CD4-positive, alpha-beta T cell treated with Interleukin-12 subunit alpha and Interleukin-12 subunit beta, for 1 hour (primary cell): ENCODE measurements at places on chromosomes 16 and 17.

- DNase-seq: no peak
Measured at GRCh38 chr16:79182616-79183015, 417.9 kb downstream of the MAF start.

DNA sequence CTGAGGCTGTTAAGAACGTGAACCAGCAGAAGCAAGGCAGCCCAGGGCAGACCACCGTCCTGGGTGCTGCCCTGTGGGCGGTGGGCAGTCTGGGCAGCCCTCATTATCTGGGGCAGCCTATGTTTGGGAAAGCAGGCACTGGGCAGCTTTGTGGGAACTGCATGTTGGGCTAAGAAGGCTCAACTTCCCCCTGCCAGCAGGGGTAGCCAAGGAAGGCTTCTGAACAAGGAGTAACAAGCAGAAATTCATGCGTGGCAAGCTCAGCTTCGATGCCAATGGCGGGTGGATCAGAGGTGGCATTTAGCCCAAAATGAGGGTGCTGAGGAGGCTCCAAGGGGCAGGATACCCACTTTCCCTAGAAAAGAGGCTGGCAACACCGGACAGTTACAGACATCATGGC is 42.7 kb upstream of the METRNL start:
- DNase-seq: no peak

GRCh38 chr16:28110479-28110878 is 47.0 kb upstream of the GSG1L start:
- DNase-seq: no peak

DNA sequence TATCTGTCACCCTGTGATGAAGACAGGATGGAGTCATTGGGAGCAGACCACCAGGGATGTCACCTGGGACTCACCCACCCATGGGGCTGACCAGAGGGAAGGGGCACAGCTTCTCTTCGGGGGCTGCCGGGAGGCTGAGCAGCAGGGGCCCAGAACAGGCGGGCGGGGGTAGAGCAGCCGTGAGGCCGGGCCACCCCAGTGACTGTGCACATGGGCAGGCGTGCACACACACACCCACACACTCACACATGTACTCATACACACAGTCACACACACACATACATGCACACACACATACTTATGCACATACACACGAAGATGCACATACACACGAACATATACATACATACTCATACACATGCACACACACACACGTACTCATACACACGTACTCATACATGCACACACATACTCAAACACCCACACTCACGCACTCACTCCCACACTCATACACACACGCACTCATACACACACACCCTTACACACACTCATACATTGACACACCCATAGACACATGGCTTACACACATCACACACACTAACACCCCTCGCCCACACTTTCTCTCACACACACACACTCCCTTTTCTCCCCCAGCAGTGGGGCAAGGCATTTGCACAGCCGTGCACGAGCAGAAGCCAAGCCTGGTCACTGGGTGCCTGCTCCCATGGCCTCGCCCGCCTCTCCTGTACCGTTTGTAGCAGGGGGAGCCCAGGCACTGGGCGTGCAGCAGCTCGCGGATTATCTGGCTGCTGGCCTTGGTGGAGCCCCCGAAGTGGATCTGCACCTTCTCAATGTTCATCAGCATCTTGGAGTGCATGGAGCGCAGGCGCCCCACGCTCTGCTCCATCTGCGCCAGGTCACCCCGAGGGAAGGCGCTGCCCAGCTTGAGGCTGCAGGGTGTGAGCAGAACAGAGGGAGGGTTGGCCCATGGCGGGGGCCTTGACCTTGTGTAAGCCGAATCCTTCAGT is 12.4 kb downstream of the UBALD2 start:
- DNase-seq: no peak

GRCh38 chr16:50282010-50282538 is 15.7 kb downstream of the ADCY7 start:
- DNase-seq: peak; percentile 74

DNA sequence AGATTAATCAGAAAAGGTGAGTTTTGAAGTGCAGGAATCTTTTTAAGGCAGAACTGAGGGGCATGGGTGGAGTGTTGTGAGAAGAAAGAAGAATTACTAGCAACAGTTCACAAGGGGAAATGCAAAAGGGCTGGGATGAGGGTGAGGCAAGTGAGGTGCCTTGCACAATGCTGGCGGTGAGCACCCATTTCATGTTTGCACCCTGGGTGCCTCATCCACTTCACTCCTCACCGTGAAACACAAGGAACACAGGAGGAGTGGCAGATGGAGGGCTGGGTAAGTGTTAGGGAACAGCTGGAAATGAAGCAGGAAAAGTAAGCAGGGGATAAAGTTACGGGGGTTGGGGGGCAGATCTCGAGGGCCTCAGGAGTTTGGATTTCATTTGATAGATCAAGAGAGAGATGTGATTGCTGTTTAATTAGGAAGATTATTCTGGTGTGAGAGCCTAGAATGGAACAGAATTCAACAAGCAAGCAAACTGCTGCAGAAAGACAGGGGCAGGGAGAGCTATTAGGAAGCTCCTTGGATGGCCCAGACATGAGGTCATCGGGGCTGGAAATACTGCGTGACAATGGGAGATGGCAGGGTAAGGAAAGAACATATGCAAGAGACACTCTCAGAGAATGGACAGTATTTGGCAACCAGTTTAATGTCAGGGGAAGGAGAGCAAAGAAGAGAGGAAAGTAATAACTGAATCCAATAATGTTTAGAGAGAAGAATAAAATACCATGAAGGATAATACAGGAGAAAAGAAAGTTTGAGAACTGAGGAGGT is 8.3 kb upstream of the HEATR6 start:
- DNase-seq: no peak

GRCh38 chr17:34153991-34154390 is 101.1 kb upstream of the CCL2 start:
- DNase-seq: no peak

GRCh38 chr17:987931-988330 is 8.4 kb upstream of the NXN start:
- no peak for DNase-seq

- DNase-seq: no peak
Measured at GRCh38 chr16:81292936-81293335, 21.8 kb upstream of the GAN start.

DNA sequence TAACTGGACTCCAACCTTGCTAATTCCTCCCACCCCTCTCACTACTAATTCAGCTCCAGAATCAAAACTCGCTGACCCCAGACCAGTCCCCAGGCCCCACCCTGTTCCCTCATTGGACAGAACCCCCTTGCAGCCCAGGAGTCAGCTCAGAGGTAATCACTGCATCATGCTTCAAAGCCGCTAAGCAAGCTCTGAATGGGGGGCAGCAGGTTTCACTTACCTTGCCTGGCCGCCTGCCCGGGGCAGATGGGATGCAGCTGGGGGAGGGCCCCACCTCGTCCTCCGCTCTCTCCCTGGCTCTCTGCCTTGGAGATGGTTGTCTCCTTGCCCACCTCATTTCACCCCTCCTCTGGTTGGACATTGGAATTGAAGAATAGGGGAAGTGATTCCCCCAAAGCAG is 4.8 kb upstream of the NGFR start:
- DNase-seq: no peak

DNA sequence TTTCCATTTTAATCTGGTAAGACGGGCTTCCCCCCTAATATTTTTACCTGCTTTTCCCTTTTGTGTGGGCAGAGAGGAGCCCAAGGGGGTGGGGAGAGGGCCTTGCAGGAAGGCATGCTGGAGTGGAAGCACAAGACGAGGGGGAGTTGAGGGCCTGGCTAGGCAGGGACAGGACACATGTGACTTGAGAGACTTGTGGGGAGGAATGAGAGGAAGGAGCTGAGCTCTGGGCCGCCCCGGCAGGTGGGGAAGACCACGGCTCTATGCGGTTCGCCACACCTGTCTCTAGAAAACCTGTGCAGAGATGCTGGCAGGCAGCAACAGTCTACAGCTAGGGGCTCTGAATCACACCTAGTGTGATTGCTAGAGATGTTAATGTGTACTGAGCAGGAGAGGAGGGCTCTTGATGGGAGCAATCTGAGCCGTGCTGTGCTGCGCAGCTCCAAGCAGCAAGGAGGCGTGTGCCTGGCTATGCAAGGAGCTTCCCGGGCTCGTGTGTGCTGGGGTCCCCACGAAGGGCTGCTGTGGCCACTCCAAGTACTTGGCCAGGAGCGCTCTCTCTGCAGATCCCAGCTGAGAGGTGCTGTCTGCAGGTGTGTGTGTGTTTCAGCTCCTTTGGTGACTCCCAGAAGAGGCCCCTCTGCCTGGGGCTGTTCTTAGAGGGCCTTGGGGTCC is 50.2 kb downstream of the PDPK1 start:
- no peak for DNase-seq

- no peak for DNase-seq
Measured at GRCh38 chr17:3985846-3986245, 21.6 kb upstream of the ATP2A3 start.

DNA sequence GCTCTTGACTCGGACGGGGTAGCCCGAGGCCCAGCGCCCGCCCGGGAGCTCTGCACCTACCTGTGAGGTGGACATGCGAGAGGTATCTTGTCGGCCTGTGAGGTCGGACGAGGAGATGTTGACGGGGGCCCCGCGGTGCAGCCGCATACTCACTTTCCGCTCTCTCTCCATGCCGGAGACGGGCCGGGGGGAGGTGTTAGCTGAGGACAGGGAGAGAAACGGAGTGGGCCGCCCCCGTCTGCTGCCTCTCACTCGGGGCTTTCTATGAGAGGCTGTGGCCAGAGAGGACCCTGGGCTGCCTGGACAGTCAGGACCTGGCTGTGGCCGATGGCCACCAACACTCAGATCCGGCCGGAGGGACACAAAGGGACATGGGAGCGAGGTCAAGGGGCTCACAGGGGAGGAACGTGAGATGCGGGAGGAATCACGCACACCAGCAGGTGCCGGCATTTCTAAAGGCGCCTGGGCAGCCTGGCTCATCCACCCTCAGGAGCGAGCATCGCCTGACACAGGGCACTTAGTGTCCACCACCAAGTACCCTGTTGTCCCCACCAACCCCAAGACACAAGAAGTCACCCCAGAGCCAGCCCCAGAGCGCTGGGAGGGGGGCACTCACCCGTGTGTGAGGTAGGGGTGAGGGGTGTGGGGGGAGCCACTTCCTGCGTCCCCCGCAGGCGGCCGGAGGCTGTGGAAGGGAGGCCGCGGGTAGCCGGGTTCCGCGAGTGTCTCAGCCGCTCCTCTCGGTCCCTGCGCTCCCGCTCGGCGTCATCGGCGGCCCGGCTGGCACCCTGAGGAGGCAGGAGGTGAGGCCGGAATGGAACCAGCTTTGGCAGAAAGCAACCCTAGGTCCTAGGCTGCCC is 20.2 kb downstream of the SLC16A3 start:
- no peak for DNase-seq

GRCh38 chr16:89805136-89805905 is 11.1 kb downstream of the FANCA start:
- no peak for DNase-seq

DNA sequence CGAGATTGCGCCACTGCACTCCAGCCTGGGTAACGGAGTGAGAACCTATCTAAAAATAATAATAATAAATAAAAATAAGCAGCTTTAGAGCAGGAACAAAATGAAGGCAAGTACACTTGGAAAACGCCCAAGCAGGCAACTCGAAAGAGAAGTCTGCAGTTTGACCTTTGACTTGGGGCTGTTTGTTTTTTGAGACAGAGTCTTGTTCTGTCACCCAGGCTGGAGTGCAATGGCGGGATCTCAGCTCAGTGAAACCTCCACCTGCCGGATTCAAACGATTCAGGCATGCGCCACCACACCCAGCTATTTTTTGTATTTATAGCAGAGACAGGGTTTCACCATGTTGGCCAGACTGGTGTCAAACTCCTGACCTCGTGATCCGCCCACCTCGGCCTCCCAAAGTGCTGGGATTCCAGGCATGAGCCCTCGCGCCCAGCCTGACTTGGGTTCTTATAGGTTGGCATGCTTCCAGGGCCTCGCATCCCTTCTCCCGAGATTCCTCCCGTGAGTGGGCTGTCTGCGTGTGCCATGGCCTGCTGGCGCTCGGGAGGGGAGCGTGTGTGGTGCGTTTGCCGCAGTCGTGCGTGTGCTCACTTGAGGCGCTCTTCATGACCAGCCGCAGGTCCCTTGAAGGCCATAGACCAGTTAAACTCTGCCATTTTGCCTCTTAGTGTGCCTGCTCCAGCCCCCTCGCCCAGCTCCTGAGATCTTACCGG is 18.4 kb upstream of the UBE2I start:
- DNase-seq: no peak

DNA sequence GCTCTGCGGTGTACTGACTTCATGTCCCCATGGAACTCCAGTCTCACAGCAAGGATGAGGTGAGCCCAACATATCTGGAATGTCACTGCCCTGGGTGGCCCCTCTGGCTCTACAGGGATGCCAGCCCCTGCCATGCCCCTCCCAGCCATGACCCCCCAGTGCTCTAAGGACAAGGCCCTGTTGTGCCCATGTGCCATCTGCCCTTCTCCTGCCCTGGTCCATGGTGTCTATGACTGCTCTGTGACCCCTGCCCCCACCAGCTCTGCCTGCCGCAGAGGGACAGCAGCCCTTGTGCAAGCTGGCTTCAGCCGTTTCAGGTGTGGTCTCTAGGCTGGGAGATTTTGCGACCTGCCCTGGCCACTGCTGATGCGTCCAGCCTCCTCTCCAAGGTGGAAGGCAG is 40.3 kb downstream of the TK2 start:
- no peak for DNase-seq
